ENCODE measurements at places on chromosomes 7 and 10.

- no peak for ATAC-seq
Observed at GRCh38 chr7:44463169-44463808, 27.2 kb downstream of the NUDCD3 start.

DNA sequence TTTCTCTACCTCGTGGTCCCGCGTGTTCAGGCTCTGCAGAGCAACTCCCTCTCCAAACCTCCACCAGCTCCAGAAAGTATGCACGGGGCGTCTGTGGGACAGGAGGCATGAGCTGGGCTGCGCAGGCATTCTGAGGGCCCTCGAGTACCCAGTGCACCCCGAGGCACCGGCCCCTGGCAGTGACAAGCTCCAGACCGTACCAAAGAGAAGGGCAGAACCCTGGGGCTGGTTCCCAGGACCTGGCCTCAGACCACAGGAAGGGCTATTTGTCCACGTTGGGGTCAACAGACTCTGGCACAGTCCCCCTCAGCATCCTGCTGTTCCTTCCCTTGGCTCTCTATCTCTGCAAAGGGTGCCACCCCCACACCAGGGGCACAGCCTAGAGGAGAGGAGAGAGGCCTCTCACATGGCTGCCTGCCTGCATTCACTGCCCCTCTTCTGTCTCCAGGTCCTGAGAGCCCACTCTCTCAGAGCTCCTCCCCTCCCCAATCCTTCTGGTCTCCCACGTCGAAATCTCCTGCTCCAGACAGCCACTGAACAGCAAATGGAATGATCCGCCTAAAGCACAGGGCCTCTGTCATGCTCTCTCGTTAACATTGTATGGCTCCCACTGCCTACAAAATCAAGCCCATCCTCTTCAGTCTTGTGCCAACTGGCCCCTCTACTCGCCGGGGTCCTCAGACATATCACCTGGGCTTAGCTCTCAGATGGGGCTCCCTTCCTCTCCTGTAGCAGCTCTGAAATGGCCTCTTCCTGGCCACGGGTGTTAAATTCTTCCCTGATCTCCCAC, 96.3 kb downstream of the OAT start:
- no peak for ATAC-seq

DNA sequence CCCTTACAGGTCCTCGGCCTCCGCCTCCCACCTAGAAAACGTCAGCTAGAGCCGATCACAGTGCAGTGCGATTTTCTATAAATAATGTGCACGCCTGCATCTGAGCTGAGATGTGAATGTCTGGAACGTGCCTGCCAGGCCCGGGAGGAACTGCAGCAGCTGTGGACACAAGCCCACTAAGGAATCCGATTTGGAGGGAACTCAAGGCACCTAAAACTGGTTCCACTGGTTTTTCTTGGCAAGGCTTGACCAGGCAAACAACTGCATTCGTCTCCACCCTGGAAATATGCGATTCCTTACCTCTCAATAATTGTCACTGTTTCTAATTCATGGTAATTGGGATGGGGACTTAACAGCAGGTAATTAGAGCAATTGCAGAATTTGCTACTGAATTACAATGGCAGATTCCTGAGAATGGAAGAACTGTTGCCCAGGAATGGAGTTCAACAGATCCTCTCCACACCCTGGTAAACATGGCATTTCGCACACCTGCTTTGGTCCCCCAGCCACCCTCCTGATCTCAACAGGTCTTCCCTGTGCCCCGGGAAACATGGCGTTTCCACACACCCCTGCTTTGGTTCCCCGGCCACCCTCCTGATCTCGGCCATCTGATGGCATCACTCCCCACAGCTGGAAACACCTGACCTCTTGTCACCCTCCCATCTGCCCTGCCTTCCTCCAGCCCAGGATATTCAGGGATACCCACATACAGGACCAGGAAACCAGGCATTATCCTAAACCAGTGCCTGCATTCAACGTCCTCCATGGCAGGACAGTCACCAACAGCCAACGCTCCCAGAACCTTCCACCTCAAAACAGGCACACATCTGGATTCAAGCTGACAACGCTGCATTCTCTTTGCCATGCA, 76.0 kb downstream of the DIP2C start:
- ATAC-seq, result peak; percentile 37

DNA sequence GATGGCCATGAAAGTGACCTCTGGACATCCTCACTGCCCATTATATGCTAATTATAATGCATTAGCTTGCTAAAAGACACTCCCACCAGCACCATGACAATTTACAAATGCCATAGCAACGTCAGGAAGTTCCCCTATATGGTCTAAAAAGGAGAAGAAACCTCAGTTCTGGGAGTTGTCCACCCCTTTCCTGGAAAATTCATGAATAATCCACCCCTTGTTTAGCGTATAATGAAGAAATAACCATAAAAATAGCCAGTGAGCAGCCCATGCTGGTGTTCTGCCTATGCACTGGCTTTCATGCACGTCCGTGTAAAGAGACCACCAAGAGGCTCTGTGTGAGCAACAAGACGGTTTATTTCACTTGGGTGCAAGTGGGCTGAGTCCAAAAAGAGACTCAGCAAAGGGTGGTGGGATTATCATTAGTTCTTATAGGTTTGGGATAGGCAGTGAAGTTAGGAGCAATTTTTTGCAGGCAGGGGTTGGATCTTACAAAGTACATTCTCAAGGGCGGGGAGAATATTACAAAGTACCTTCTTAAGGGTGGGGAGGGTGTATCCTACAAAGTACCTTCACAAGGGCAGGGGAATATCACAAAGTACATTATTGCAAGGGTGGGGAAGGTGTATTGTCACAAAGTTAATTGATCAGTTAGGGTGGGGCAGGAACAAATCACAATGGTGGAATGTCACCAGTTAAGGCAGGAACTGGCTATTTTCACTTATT, 45.6 kb downstream of the LBX1 start:
- no peak for ATAC-seq

- ATAC-seq, result no peak
Observed at GRCh38 chr7:50379082-50379481, 71.1 kb downstream of the FIGNL1 start.

Measured in gastroesophageal sphincter (tissue), 4 donors.